ENCODE measurements at places on chromosomes 11 and 22.

DNA sequence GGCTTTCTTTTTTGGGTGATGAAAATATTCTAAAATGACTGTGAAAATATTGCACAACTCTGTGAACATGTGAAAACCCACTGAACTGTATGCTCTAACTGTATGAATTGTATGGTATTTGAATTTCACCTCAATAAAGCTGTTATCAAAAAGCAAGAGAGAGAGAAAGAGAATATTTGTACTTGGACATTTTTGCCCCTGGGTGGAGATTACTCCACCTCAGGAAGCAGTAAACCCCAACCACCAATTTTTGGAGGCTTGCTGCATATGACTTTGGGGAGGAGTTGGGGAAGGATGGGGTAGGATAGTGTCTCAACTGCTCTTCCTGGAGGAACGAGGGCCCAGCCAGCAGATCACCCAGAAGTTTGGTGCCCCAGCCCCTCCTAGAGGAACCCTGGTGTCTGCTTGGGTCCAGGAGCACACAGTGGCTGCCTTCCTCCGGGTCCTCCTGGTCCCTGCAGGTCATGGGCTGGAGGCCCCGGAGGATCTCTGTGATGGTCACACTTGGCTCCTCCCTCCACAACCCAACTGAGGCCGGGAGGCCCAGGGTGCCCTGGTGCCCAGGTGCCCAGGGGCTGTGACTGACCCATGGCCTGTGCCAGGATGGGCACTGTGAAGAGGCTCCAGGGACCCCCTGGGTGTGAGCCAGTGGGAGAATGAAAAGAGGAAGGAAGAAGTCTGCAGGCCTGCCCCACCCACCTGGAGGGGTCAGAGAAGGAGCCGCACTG, 15.3 kb upstream of the PICK1 start:
- no peak for DNase-seq

- DNase-seq: no peak
Measured at GRCh38 chr11:130720232-130721022, 195.9 kb downstream of the SNX19 start.

- no peak for DNase-seq
Measured at GRCh38 chr11:133331031-133331430, 201.3 kb downstream of the OPCML start.

DNA sequence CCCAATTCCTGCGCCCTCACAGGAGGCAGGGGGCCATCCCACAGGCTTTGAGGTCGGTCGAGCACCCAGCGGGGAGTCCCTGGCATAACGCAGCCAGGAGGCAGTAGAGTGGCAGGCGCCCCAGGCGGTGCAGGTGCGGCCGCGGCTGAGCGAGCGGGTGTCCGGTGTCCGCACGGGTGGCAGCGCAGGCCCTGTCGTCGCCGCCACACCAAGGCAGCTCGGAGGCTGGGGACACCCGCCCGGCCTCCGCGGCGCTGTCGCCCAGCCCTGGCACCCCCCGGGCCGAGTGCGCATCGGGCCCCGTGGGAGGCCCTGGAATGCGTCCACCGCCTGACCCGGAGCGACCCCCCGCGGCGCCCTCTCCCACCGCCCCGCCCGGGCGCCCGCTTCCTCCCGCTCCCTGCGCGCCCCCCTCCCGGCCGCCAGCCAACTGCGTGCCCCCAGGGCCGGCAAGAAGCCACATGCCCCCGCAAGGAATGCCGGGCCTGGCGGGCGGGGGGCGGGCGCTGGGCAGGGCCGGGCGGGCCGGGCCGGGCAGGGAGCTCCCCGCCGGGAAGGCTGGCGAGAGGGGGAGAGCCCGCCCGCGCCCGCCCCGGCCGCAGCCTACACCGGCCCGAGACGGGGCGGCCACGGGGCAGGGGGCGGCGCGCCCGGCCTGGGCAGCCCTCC, 33.9 kb downstream of the PRDM11 start:
- no peak for DNase-seq

GRCh38 chr22:35549328-35549727, 8.7 kb downstream of the RASD2 start:
- no peak for DNase-seq

GRCh38 chr11:119011476-119012053, 6.6 kb downstream of the RPS25 start:
- no peak for DNase-seq

DNA sequence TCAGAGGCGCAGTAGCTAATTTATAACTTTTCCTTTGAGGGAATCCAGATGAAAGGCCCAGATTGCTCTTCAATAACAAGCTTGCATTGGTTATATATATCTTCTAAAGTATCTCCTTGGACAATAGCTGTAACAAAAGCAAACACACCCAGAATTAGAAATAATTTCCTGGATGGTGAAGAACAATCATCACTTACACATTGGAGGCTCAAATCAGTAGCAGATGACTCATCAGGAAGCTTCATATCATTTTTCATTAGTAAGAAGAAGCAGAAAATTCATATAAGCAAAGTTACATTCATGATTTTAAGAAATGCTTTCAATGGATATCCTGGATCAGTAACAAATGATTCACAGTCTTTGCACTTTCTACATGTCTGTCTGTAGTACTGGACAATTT, 173.6 kb upstream of the CCDC90B start:
- no peak for DNase-seq

GRCh38 chr11:97363331-97363730, 973.5 kb downstream of the JRKL start:
- DNase-seq: no peak

GRCh38 chr11:73854680-73855079, 22.0 kb downstream of the COA4 start:
- no peak for DNase-seq

DNA sequence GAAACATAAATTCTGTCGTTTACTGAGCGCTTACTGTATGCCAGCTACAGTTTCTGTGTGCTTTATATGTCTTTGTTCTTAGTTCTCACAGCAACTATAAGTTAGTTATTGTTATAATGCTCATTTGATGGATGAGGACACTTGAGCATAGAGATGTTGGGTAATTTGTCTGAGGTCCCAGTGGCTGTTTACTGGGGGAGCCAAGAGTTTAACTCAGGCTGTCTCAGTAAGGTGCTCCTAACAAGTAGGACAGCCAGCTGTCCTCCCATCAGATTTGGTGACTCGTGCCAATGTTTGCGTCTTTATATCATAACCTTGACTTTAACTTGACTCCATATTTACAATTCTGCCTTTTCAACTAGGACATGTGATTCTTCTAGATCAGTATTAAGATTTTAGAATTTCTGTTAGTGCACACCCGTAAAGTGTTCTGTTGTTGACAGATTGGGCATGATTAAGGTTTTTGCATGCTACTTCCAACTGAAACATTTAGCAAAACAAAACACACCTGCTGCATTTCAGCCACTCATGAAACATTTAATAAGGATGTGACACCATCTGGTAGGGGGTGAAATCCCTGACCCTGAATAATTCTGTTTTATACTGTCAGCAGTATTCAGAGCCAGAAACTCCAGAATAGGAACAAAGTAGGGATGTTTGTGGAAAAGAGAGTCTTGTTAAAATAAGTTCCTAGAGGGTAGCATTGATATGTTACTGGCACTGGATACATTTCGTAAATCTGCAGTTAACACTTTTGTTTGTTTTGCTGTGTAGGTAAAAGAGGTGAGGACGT, 1.9 kb downstream of the REXO2 start:
- DNase-seq: no peak

DNA sequence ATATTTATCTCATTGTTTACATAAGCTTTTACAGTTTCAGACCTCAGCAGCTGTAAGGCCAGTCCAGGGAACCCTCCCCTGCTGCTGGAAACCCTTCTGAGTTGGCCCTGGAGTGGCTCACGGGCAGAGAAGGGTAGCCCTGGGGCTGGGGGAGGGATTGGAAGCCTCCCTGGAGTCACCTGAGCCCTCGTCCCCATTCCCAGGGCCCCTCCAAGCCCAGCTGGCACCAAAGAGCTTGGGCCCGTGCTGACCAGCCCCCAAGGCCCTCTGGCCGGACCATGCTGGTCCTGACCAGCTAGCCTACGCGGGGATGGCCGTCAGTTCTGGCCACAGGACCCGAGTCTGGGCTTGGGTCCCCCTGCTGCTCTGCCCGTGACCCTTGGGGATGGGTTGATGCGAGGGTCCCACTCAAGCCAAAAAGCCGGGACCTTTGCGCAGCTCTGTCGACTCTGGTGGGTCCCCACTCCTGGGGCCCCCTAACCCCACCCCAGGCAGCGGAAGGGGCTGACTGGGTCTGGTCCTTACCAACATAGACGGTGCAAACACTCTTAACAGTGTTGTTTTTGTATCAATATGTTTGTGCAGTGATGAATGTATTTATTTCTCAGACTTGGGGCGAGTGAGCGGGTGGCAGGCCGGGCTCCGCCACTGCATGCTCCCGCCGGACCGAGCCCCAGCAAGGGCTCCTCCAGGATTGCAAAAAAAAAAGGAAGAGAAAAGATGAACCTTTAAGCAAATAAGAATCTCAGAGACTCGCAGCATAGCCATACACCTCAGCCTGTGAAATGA, 17.5 kb upstream of the TMEM191C start:
- DNase-seq: no peak

GRCh38 chr22:20761536-20761935, 12.4 kb upstream of the SERPIND1 start:
- no peak for DNase-seq

DNA sequence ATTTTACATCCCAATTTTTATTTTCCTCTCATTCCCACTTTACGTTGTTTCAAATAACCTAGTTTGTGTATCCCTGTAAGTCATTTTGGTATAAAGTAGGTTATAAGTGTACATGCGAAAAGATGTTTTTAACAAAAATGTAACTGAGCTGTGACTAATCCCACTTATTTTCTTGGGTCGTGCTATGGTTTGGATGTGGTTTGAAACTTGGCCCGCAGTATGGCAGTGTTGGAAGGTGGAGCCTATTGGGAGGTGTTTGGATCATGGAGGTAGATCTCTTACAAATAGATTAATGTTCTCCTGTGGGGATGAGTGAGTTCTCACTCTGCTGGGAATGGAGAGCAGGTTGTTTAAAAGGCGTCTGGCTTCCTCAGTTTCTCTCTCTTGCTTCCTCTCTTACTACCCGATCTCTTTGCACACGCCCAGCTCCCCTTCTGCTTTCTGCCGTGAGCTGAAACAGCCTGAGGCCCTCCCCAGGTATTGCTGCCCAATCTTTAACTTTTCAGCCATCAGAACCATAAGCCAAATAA, 7.2 kb downstream of the RPL27A start:
- DNase-seq: no peak

DNA sequence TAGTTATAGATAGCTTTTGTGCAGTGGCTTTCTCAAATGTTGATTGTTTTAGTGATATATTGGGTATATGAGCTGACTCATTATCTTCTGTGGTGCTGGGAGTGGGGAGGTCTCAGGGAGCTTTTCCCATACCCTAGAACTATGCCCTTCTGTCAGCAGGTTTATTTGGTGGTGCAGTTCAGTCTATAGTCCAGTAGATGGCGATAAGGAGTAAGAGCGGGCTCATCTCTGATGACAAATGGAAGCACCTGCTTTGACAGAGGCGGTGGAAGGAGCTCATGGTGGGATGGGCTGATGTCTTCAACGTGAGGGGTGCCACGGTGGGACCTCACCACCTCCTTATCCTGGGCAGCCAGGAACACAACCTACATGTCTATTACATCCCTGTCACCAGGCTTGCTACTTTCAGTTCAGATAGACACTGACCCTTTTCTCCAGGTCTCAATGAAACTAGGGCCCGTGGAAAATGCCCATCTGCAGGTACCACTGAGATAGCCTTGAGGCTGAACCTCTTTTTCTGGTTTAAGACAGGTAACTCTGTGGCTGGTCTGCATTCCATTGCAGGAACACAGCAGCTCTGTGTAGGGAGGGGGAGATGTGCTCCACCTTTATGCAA, 13.0 kb upstream of the OR6A2 start:
- no peak for DNase-seq

DNA sequence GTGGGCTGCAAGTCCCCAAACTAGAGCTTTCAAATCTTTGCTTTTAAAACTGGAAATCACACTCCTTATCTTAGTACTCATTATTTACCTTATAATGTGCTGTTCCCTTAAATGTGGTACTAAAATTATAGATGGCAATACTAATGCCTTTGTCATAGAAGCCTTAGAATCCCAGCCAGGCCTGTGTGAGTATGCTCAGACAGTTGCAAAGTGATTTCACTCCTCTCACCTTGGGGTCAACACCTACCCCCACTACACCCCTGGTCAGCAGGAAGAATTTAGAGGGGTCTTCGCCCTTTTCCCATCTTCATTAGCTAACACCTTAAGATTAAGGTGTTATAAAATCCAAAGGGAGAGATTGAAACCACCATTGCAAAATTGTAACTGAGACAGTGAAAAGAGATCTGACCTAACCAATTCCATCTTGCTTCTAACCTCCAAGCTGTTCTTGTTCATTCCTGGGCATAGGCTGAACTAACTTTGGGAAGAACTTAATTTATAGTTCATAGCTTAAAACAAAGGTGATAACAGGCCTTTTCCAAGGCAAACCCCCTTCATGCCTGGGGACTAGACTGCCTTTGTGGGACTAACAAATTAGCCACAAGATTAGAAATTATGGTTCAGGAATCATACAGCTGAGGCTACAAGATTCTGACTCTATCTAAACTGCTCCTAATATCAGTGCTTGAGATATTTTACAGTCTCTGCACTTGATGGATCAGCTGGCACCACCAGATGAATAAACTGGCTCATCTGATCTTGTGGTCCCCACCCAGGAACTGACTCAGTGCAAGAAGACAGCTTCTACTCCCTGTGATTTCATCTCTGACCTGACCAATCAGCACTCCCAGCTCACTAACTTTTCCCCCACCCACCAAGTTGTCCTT, 10.4 kb upstream of the MRPL17 start:
- peak; percentile 46 for DNase-seq

DNA sequence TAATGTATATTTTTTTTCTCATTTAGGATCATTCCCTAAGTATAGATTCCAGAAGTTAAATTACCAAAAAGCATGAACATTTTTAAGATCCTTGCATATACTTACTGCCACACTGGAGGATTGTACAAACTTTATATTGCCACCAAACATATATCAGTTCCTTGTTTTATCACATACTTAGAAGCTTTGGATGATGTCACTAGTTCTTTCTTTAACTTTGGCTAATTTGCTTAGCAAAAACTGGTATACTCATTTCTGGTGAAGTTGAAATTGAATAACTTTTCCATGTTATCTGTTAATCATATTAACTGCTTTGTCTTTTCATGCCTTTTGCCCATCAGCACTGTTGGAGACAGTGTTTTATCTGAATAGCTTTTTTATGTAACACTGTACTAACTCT, 31.6 kb upstream of the PRDM10 start:
- DNase-seq: no peak

DNA sequence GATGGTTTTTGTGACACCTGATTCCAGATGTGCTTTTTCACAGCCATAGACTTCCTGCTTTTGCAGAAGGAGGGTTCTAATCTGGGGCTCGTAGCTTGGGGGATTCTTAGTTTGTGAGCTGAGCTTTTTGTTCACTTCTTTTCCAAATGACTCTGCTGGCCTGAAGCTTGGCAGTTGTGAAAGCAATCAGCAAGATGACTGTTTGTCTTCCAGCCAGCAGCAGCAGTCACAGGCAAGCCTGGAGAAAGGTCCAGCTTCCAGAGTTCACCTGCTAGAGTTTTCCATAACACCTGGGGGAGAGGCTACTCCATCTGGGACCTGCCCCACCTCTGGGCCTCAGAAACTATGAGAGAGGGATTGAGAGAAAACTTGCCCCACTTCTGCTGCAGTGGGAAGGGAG, 4.1 kb downstream of the MARK2 start:
- DNase-seq: no peak

- DNase-seq: no peak
Measured at GRCh38 chr11:128521682-128522054, 65.7 kb downstream of the ETS1 start.
